ENCODE measurements at places on chromosomes 13 and 19.
A peak's percentile ranks its signal among the peaks of the same experiment; 100 is the strongest.

DNA sequence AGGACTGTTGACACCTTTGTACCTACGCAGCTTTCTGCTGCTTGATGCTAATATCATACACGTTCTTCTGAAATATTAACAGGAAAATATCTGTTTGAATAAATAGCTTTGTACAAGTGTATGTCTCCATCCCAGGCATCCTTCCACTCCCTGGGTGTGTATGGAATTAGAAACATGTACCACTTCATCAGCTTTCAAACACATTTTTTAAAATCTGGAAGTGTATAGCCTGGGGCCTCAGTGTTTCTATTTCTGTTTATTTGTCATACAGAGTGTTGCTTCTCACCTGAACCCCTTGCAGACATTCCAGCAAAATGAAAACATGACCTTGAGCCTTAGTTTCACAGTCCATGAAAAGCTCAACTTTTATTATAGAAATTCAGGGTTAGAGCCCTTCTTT lies 168.6 kb downstream of the ITGBL1 start:
- no peak for DNase-seq

DNA sequence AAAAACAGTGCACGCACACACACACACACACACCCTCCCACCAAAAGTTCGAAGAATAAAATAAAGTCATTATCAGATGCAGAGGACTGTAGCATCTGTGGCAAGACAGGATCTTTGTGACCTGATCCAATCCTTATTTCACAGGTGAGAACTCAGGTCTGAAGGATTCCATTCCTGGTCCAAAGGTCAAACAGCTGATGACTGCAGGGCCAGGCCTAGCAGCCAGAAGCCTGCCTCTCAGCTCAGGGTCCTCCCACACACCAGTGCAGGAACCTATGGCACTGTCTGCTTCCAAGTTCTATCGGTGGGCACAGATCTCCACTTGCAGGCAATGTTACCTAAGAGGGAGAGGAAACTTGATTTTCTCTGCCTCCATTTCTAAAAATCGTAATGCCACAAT lies 57.5 kb downstream of the SERP2 start:
- no peak for DNase-seq

GRCh38 chr19:2170219-2170618 lies 6.5 kb downstream of the DOT1L start:
- DNase-seq = no peak

- DNase-seq = peak; percentile 4
Observed at GRCh38 chr13:43924549-43925245, 45.0 kb downstream of the LACC1 start.

DNA sequence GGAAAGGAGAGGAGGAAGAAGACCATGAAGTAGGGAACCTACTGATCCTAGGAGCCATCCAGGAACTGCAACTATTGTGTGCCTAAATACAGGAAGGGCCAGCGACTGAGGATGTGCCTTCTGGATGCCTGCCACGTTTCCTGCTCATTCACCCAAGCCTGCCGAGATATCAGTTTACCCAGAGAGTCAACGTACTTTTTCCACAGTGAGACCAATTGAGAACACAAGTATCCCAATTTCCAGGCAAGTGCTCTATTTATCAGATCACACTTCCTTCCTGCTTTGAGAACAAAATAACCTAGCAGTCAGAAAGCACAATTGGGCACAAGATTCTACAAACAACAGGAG lies 122.4 kb downstream of the AKAP11 start:
- DNase-seq = no peak

DNA sequence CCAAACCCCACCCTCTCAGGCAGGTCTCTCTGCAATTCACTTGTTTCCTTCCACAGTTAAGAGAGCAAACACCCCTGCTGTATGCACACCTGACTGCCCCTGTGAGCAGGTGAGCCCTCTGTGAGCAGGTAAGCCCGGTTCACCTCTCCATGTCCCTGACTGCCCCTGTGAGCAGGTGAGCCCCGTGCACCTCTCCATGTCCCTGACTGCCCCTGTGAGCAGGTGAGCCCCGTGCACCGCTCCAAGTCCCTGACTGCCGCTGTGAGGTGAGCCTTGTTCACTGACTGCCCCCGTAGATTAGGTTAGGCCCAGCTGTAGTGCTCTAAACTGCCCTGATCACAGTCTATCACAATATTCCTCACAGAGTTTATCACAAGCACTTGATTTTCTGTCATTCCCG lies 29.2 kb downstream of the TMTC4 start:
- no peak for DNase-seq

DNA sequence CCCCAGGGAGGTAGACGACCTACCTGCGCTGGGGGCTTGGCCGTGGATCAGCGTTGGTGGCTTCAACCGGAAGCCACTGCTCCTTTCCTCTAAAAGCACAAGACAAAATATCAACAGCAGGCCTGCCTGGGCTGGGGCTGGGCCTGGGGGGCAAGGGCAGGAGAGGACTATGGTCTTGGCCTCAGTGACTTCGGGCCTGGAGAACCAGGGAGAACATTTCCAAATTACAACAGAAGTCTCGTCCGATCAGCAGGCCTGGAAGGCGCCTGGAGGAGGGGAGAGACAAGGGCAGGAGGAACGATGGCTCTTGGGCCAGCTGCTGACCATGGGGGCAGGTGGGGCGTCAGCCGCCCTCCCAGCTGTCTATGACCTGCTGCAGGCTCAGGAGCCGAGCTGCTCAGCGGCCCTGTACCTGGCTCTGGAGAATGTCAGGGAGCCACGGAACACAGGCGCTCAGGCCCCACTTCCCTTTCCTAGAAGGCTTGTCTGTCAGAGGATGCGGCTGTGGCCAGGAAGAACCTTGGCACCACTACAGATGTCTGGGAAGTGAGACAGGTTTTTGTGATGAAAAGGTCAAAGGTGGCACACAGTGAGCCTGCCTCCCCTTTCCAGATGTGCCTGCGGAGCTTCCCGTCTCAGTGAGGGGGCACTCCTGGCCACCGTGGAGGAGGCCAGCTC lies 19.5 kb downstream of the CAPS start:
- no peak for DNase-seq

DNA sequence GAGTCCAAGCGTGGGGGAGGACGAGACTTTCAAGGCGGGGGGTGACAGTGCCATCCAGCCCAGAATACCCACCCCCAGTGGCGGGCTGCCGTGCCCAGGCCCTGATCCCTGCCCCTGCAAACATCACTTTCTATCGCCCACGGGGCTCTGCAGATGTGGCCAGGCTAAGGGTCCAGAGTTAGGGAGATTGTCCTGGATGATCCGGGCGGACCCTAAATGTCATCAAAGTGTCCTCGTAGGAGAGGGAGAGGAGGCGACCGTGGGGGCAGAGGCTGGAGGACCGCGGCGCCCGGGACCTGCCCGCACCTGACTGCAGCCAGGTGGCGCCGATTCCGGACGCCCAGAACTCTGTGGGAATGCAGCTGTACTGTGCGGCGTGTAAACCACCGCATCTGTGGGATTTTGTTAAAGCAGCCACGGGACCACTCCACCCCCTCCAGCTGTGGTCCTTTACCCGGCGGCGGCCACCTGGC lies 32.4 kb downstream of the GJA3 start:
- no peak for DNase-seq

DNA sequence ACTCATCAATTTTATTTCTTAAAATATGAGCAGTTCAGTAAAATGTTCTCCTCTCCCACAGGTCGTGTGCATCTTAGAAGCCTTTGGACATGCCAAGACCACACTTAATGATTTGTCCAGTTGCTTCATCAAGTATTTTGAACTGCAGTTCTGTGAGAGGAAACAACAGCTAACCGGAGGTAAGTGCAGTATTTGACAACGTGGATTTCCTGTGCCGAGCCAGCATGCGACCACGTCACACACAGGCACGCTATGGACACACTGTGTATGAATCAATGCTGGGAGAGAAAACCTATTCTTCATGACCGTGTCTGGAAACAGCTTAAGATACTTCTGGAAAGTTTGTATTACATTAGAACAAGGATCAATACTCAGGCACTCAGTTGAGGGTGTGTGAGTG lies 268.5 kb downstream of the MYO16 start:
- no peak for DNase-seq

- DNase-seq = no peak
Observed at GRCh38 chr13:25675060-25675459, 303.3 kb downstream of the ATP8A2 start.

GRCh38 chr13:40221460-40222201 lies 444.8 kb downstream of the FOXO1 start:
- peak; percentile 61 for DNase-seq

GRCh38 chr13:21518617-21519144 lies 59.6 kb upstream of the ZDHHC20 start:
- no peak for DNase-seq

GRCh38 chr13:35283856-35284255 lies 192.6 kb downstream of the MAB21L1 start:
- DNase-seq = no peak

- DNase-seq = no peak
Observed at GRCh38 chr13:21929400-21929799, 258.5 kb downstream of the FGF9 start.

DNA sequence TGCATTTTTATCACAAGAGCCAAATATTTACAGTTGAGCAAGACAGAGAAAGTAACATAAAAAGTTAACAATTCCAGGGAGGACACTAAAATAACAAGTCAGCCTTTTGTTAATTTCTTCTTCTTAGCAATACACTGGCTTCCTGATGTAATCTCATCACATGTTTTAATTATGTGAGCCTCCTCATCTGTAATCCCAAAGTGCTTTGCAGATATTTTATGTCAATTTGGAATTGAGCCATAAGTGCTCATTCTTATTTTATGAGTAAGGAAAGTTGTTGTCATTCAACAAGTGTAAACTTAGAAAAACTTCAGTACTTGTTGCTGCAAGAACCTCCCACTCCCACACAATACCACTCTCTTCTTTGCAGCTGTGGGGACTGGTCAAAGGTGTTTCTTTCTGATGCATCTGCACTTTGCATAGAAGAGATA lies 223.6 kb downstream of the GPC6 start:
- DNase-seq = no peak

GRCh38 chr19:17512574-17512939 lies 1.1 kb downstream of the PGLS start:
- DNase-seq = no peak

- no peak for DNase-seq
Observed at GRCh38 chr19:35264268-35265125, 4.3 kb upstream of the USF2 start.

GRCh38 chr19:23802290-23802689 lies 43.6 kb upstream of the ZNF681 start:
- DNase-seq = peak; percentile 7

DNA sequence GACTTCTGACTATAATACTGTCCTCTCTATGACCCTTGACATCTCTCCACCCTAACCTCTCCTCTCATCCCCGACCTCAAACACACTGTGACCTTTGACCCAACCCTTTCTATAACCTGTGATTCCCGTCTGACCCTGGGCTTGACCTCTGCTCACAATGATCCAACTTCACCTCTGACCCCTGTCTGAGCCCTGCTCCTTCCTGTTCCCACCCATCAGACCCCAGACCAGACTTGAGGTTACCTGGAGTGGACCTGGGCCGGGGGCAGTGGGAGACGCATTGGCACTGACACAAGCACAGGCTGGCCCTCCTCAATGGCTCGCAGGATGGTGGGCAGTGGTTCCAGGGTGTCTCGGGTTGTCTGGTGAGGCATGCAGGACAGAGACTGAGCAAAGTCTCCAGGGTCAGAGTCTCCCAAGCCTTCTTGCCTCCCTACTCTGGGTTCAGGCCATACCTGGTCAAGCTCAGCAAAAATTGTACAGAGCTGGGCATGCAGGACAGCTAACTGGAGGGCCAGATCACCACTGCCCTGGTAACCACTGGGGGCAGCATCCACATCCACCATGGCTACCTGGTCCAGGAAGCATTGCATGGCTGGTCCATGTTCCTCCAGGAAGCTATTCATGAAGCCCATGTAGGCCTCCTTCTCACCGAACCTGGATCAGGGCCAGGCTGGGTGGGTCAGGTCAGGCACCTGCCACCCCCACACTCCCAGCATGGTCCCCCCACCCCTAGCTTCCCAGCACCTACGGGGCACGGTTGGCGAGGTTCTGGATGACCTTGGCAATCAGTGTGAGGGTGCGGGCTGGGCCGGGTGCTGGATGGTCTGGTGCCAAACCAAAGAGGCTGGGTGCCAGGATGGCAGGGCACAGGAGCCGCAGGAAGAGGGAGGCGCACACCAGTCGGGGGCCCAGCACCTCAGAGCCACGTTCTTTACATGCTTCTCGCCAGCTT lies 4.4 kb upstream of the WIZ start:
- DNase-seq = no peak

DNA sequence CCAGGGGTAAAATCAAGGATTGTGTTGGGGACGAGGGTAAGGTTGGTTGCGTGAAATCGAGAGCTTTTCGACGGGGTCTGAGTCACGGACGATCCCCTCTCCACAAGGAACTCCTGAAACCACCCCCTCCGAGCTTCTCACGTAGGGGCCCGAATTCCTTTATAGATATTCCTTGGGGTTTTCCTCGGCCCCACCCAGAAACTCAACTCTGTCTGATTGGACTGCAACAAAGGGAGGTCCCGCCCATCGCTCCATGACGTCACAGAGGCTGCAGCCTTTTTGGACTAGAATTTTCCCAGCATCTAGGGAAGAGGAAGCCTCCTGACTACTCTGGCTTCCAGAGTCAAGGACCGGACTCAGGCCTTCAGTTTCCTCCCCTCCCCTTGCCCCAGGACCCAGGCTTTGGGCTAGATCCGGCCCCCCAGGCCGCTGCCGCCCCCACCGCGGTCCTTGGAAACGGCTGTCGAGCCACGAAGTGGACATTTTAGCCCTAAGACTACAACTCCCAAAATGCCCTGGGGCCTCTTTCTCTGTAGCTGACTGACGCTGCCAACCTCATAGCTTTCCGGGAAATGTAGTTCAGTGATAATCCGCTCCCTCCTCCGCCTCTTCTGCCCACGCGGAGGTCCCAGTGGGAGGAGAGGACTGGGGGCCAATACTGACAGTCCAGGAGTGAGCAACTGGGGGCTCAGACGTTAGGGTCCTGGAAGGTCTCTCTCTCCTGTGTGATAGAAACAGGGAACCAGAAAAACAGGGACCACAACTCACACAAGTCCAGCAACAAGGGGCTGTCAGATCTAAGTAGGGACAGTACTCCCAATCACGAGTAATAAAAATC lies at the start of gene IZUMO1:
TSS of gene IZUMO1 (minus strand) at position 172 of the 838 bp plus-strand sequence. CDS start 1,050 bp downstream, outside the sequence.
- peak; percentile 37 for DNase-seq

- no peak for DNase-seq
Observed at GRCh38 chr13:62537593-62537992, 1121.9 kb upstream of the PCDH20 start.

DNA sequence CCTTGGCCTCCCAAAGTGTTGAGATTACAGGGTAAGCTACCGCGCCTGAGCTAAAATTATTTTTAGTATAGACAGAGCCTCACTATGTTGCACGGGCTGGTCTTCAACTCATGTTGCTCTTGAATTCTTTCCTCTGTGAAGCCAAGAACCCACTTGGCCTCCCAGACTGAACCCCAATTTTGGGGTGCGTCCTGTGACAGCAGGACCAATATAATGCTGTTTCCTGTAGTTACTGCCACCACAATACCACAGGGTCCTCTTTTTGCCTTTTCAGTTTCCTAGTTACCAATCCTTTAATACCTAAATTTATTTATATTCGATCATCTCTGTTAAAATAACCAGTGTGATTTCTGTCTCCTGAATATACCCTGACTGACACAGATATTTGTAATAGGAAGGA lies 32.9 kb downstream of the TSKS start:
- DNase-seq = no peak
